ENCODE measurements at places on chromosomes 7 and 10.
A peak's percentile ranks its signal among the peaks of the same experiment; 100 is the strongest.

- no peak overlapping the region for H3K27ac ChIP-seq
- no peak overlapping the region for H3K4me3 ChIP-seq
- H3K36me3 ChIP-seq: peaks cover 11% of the 10 kb centered on the region
- DNase-seq: no peak
- H3K4me1 ChIP-seq: peaks cover 2% of the 10 kb centered on the region
Measured at GRCh38 chr10:17457083-17457482, 2.7 kb upstream of the ST8SIA6 start.

- H3K27ac ChIP-seq: no peak overlapping the region
- peaks cover 86% of the 10 kb centered on the region for H3K27me3 ChIP-seq
- no peaks in the 10 kb centered on the region for H3K36me3 ChIP-seq
- DNase-seq: no peak
- H3K4me3 ChIP-seq: no peak overlapping the region
Measured at GRCh38 chr10:31071232-31072005, 39.8 kb upstream of the ZNF438 start.

- H3K4me1 ChIP-seq: peaks cover 27% of the 10 kb centered on the region
- H3K27ac ChIP-seq: no peak overlapping the region
- peak; percentile 33 for DNase-seq
- H3K27me3 ChIP-seq: no peaks in the 10 kb centered on the region
Measured at GRCh38 chr7:28093623-28094232, 86.9 kb downstream of the JAZF1 start.

GRCh38 chr10:120382360-120382759 lies 74.7 kb upstream of the PLPP4 start:
- DNase-seq: no peak
- no peaks in the 10 kb centered on the region for H3K4me1 ChIP-seq
- no peak overlapping the region for H3K27ac ChIP-seq
- no peak overlapping the region for H3K4me3 ChIP-seq
- H3K27me3 ChIP-seq: peaks cover 24% of the 10 kb centered on the region

DNA sequence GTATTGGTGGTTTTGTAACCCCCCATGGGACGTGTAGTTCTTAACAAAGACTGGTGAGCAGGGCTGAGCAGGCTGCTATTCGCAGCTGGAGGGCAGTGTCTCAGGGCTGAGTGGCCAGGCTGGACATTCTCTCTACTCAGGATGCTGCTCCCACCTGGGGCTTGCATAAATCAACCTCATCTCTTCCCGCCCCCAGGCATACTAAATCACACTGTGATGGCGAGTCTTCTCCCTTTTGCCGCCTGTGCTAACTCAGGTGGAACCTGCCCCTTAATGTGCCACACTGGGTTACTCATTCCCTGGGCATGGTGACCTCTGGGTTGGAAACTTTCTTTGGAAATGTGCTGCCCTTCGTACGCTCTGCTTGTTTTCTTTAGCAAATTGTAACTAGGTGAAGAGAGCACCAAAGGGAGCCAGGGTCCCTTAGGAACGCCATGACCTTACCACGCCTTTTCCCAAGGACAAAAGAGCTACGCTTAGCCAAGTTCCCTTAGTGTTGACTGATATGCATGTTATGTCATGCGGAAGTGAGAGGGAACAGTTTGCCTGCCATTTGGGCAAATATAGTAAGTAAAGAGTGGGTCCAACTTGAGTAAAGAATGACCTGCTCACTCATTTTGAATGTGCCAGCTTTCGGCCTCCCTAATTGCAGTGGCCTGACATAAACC lies 40.4 kb upstream of the COBL start:
- H3K36me3 ChIP-seq: no peaks in the 10 kb centered on the region
- H3K27ac ChIP-seq: no peak overlapping the region
- no peak for DNase-seq

DNA sequence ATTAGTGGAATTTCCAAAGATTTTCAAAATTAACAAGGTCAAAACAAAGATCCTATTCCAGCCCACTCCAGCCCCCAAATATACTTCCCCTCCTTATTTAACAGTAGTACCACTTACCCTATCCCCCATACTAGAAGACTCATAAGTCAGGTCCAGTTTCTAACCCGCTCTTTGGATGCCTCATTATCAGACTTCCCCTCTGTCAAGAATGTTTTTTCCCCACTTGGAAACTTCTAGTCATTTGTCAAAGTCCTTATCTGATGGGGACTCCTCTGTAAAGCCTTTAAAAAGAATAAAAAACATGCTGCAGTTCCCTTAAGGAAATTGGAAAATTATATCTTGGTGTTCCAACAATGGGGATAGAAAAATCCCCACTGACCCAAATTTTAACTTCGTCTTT lies 70.1 kb downstream of the IMMP2L start:
- H3K36me3 ChIP-seq: no peaks in the 10 kb centered on the region
- H3K27me3 ChIP-seq: no peaks in the 10 kb centered on the region
- DNase-seq: no peak
- H3K27ac ChIP-seq: no peak overlapping the region

DNA sequence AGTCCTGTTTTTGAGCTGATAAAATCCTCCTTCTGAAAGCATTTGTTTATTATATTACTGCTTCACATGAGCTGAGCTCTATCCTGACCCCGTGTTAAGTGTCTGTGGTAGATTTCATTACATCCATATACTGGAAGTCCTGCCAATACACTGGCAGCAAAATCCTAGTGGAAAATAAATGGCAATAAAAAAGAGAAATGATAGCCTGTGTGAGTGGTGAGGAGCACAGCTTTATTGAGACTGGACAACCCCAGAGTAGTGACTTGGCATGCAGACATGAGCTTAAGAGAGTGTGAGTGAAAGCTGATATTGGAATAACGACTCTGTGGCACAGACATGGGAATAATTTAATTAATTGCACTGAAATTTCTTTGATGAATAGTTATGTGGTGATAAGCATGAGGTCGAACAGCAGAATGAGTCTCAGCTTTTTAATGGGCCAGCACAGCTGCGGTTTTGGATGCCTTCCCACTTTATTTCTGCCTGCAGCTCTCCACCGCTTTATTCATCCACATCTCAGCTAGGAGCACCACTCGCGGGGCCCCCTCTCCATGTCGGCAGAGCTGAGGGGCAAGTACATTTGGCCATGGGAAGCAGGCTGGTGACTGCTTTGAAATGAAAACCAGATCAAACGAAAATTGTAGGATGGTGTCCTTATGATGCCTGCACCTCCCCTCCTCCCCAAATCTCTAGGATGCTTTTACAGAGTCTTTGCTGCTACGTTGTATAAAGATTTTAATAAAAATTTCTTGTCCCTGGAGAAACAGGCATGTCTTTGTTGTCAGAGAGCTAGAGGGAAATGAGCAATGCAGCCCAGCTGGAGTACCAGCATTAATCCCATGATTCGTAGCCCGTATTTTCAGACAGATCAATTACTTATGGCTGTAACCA lies 494.3 kb downstream of the AUTS2 start:
- H3K4me1 ChIP-seq: no peaks in the 10 kb centered on the region
- H3K27ac ChIP-seq: no peak overlapping the region
- no peak overlapping the region for H3K4me3 ChIP-seq
- no peaks in the 10 kb centered on the region for H3K27me3 ChIP-seq
- no peak for DNase-seq

GRCh38 chr10:79239924-79240581 lies 107.2 kb upstream of the PPIF start:
- no peaks in the 10 kb centered on the region for H3K27me3 ChIP-seq
- H3K4me3 ChIP-seq: no peak overlapping the region
- peaks cover 34% of the 10 kb centered on the region for H3K4me1 ChIP-seq
- no peak for DNase-seq

- peaks cover 17% of the 10 kb centered on the region for H3K27me3 ChIP-seq
- H3K4me1 ChIP-seq: no peaks in the 10 kb centered on the region
- H3K27ac ChIP-seq: no peak overlapping the region
- H3K4me3 ChIP-seq: no peak overlapping the region
Measured at GRCh38 chr7:43198599-43199090, 86.2 kb downstream of the HECW1 start.

DNA sequence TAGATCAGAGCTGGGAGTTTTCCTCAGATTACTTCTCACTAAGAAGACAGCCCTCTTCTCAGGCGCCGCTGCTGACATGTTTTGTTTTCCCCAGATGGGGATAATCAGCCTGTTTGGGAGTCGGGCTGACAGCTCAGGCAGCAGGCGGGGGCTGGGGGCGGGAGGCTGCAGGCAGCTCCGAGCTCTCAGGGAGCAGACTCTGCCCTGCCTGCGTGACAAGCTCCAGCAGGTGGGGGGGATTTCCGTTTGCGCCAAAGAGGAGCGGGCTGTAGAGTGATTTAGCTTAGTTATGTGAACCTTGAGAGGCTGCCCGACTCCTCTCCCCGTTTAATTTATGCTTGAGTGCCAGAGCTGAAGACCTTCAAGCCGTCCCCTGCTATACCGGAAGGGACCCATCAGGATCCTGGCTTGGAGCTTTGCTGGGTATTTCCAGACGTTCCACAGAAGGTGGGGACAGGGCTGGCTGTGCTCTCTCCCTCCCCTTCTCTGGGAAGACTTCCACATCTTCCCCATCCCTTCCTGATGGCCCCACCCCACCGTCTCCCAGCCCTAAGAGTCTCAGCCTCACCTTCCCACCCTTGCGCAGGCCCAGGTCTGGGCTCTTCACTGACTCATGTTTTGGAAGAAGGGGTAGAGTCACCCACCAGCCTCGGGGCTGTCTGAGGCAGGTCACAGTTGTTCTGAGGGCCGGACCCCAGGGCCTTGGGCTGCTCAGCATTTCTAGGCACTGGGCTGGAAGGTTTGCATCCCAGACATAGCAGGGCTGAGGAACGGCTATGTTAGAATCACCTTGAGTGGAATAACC lies 24.7 kb upstream of the ADCYAP1R1 start:
- DNase-seq: no peak
- peaks cover 37% of the 10 kb centered on the region for H3K27me3 ChIP-seq
- H3K4me1 ChIP-seq: peaks cover 16% of the 10 kb centered on the region
- H3K27ac ChIP-seq: no peak overlapping the region

GRCh38 chr10:98309366-98310355 lies 41.7 kb upstream of the LOXL4 start:
- no peak overlapping the region for H3K27ac ChIP-seq
- H3K4me3 ChIP-seq: peak overlapping the region; percentile 34
- DNase-seq: peak; percentile 3
- no peaks in the 10 kb centered on the region for H3K36me3 ChIP-seq

DNA sequence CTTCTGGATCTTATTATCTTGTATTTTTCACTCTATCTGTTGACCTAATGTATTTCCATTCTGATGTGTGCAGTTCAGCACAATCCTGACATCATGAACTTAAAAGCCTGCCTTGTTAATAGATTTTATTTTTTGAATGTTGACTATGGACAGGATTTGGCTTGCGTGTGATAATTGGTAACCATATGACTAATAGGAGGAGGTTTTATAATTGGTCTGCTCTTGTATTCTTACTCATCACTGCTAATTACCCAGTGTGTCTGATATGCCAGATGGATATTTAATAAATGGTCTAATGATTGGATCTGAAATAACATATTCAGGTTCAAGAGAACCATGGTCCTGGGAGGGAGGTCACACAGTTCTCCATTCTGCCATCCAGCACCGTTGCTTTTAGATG lies 45.9 kb downstream of the MTURN start:
- H3K36me3 ChIP-seq: peaks cover 4% of the 10 kb centered on the region
- no peak overlapping the region for H3K4me3 ChIP-seq
- peaks cover 32% of the 10 kb centered on the region for H3K4me1 ChIP-seq
- DNase-seq: no peak
- no peak overlapping the region for H3K27ac ChIP-seq

GRCh38 chr7:14414274-14414986 lies 425.0 kb upstream of the ETV1 start:
- no peak for DNase-seq
- no peaks in the 10 kb centered on the region for H3K4me1 ChIP-seq
- H3K27me3 ChIP-seq: no peaks in the 10 kb centered on the region
- H3K4me3 ChIP-seq: no peak overlapping the region
- H3K27ac ChIP-seq: no peak overlapping the region
- H3K36me3 ChIP-seq: no peaks in the 10 kb centered on the region

GRCh38 chr7:595621-596010 lies 76.0 kb upstream of the PDGFA start:
- peak overlapping the region; percentile 72 for H3K27ac ChIP-seq
- H3K4me1 ChIP-seq: peaks cover 11% of the 10 kb centered on the region
- peak; percentile 24 for DNase-seq
- no peak overlapping the region for H3K4me3 ChIP-seq
- H3K27me3 ChIP-seq: no peaks in the 10 kb centered on the region

DNA sequence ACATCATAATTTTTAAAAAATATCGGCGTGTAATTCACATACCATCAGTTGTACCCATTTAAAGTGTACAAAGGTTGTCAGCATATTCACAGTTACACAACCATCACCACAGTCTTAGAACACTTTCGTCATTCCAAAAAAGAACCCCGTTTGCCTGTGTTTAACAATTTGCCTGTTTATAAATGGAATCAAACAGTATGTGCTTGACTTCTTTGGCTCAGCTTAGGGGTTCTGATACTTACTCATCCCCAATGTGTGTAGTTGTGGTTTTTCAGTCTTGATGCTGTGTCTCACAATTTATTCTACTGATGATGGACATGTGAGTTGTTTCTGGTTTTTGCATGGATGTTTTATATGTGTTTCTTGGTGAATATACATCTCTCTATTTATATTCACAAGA lies 50.0 kb downstream of the PRPF18 start:
- H3K27ac ChIP-seq: no peak overlapping the region
- H3K36me3 ChIP-seq: peaks cover 27% of the 10 kb centered on the region
- no peaks in the 10 kb centered on the region for H3K4me1 ChIP-seq
- no peaks in the 10 kb centered on the region for H3K27me3 ChIP-seq

Measured in effector memory CD8-positive, alpha-beta T cell (primary cell).